ENCODE measurements at places on chromosomes 13 and 19.

GRCh38 chr19:33132021-33132420, at the start of gene WDR88:
TSS of gene WDR88 (plus strand) at chr19:33132114. CDS start at chr19:33132170, 56 bp downstream.
- DNase-seq = no peak

DNA sequence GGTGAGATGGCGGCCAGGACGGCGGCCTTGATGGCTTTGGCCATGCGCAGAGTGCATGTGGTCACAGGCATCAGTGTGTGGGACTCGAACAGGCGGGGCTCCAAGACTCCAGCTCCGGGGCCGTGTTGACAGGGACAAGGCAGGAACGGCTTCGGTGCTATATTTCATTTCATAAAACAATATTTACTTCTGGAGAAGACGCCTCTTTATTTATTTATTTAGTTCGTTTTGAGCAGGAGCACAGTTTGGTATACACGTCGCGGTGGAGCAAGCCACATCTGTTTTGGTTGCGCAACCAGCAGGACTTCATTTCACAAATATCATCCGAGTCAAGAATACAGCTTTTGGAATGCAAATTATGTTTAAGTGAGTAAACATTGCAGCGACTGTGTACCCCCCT, 166.7 kb upstream of the TSHZ3 start:
- no peak for DNase-seq

GRCh38 chr19:48186541-48186991, 16.1 kb downstream of the ZSWIM9 start:
- no peak for DNase-seq

GRCh38 chr19:39969266-39969665, 1.7 kb upstream of the PSMC4 start:
- DNase-seq = no peak

- no peak for DNase-seq
These were observed 330.4 kb upstream of the NBEA start for GRCh38 chr13:34611671-34612070.

- DNase-seq = peak; percentile 92
These were observed 638 bp upstream of the BICRA start for GRCh38 chr19:47608074-47608918.

GRCh38 chr19:51392701-51393100, 2.3 kb upstream of the C19orf84 start:
- no peak for DNase-seq

GRCh38 chr13:74681891-74682290, 547.7 kb upstream of the KLF12 start:
- no peak for DNase-seq

- DNase-seq = no peak
These were observed 190.2 kb downstream of the GPC6 start for GRCh38 chr13:93416736-93417355.

DNA sequence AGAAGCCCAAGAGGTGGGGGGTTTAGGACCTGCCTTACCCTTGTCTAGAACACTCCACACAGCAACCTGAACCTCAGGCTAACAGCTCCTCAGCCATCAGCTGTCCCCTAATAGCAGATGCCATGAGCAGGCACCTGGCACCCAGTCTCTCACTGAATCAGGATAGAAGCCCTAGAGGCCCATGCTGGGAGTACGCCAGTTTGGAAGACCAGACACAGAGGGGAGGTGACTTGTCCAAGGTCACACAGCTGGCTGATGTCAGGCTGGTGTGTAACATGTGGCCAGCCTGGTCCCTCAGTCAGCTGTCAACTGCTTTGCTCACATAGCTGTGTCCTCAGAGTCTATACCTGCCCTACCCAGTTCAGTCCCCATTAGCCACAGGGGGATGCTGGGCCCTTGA, 12.8 kb upstream of the SAMD1 start:
- DNase-seq = no peak

- no peak for DNase-seq
These were observed 42.4 kb upstream of the RFC3 start for GRCh38 chr13:33775339-33776108.

DNA sequence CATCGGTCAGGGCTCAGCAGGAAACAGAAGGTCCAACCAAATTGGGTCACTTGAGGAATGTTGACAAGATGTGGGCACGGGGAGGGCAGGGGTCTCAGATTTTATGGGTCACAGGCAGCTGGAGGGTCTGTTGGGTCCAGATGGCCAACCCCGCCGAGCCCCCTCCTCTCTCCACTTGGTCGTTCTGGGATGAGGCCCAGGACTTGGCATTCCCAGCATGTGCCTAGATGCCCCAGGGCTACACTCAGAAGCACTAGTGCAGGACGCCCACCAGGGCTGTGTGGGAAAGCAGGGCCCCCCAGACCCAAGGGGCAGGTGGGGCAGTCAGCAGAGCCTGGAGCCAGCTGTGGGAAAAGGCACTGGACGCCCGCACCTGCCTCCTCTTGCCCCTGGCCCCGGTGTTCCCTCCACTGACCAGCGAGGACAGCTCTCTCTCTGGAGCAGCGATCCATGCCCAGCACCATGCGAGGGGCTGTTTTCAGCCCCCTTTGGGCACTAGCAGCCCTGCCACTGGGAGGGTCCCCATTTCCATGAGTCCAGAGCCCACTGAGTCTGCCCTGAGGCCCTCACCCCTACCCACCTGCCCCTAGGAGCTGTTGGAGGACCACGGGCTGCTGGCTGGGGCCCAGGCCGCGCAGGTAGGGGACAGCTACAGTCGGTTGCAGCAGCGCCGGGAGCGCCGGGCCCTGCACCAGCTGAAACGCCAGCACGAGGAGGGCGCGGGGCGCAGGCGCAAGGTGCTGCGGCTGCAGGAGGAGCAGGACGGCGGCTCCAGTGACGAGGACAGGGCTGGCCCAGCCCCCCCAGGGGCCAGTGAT, 26.0 kb downstream of the DHX34 start:
- no peak for DNase-seq

DNA sequence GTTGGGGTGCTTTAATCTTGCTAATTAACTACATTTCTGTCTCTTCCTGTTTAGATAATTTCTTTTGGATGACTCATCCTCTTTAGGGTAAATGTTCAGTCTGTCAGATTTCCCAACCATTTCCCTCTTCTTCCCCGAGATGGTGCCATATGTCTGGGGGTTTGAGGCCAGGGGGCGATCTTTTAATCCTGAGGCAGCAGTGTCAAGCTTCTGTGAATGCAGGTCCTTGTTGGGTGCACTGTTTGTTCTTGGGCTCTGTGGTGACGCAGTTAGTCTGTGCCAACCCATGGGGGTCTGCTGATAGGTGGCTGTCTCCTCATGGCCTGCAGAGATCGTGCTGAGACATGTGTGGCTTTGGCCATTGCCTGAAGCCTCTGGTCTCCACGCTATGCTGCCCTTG, 420.4 kb downstream of the NDFIP2 start:
- no peak for DNase-seq

- DNase-seq = no peak
These were observed 31.3 kb upstream of the ZMYM2 start for GRCh38 chr13:19927117-19927748.

- no peak for DNase-seq
These were observed 46.2 kb downstream of the DCT start for GRCh38 chr13:94433055-94433961.

DNA sequence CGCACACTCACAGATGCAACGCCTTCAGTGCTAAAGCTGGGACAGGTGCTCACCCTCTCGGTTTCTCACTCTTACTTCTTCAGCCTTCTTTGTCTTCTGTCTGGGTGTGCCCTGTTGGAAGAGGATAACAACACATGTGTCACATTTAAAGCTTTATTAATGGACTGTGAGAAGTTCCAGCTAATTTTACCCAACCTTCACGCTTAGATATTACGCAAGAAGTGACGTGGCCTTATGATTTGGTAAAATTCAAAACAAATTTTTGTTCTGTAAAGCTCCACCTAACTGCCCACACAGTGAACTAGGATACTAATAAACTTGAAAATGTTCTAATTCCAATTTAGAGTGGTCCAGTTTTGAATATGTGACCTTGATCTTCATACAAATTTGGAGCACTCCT, 66.7 kb upstream of the LRCH1 start:
- no peak for DNase-seq

- DNase-seq = no peak
These were observed 372.7 kb downstream of the ENOX1 start for GRCh38 chr13:43414111-43414510.

DNA sequence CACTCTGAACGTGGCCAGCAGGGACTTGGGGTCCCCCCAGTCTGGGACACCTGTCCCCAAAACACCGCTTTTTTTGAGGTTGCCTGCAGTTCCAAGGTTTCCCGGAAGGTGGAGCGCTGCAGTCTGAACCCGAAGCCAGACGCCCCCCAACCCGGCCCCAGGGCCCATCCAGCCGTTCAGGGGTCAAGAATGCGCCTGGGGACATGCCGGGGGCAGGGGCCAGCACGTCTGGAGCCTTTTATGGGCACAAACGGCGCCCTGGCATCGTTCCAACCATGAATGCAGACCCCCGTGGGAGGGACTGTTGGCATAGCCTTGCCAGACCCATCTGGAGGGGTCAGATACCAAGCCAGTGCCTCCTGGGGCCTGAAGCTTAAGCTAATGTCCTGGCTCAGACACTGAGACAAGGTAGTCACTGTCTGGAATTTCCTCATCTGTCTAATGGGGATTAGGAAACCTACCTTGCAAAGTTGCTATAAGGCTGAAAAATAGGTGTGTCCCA, 6.9 kb downstream of the S1PR5 start:
- no peak for DNase-seq

- no peak for DNase-seq
These were observed 67.8 kb downstream of the SUCLA2 start for GRCh38 chr13:47932950-47933923.

GRCh38 chr19:47436712-47437401, 17.5 kb upstream of the MEIS3 start:
- peak; percentile 80 for DNase-seq

DNA sequence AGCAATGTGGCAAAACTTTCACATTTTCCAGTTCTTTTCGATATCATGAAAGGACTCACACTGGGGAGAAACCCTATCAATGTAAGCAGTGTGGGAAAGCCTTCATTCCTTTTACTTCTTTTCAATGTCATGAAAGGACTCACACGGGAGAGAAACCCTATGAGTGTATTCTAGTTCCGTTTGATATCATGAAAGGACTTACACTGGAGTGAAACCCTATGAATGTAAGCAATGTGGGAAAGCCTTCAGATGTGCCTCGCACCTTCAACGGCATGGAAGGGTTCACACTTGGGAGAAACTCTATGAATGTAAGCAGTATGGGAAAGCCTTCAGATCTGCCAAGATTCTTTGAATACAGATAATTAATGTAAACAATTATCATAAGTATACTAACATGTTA, 14.5 kb upstream of the ZNF763 start:
- no peak for DNase-seq

DNA sequence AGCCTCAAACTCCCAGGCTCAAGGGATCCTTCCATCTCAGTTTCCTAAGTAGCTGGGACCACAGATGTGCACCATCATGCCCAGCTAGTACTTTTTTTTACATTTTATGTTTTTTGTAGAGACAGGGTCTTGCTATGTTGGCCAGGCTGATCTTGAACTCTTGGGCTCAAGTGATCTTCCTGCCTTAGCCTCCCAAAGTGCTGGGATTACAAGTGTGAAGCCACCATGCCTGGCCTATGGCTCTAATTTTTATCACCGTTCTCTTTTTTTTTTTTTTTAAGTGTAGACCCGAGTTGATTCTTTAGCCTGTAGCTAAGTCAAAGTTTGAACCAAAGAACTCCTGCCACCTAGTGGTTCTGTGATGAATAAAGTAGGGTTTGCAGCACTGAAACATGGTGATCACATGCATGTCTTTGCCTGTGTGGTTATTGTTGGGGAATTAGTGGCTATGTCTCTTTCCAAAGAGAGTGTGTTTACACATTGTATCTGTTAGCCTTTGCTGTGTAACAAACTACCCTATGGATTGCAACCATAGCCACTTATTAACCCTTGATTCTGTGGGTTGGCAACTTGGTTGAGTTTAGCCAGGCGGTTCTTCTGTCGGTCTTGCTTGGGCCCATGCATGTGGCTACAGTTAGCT, 11.6 kb downstream of the NFILZ start:
- peak; percentile 5 for DNase-seq

GRCh38 chr19:2610637-2611482, 91.6 kb downstream of the GNG7 start:
- DNase-seq = peak; percentile 79

GRCh38 chr13:42049454-42049813, 986 bp downstream of the DGKH start:
- DNase-seq = peak; percentile 4

DNA sequence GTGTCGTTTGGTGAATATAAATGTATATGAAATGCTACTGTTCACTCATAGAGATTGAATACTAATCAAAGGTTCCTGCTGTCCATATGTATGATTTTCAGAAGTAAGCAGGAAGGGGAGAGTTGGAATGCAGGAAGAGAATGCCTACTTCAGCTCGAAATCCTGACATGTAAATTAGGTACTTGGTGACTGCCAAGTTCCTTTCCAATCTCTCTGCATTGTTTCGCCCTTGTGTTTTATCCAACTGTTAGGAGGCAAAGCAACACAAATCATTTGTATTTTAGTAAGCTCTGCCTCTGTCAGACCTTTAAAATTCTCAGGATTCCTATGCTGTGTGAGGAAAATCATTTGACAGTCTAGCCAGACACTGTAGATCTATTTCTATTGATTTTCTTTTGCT, 9.0 kb downstream of the STARD13 start:
- no peak for DNase-seq

- DNase-seq = no peak
These were observed 146.9 kb downstream of the KDM4B start for GRCh38 chr19:5115771-5116202.

DNA sequence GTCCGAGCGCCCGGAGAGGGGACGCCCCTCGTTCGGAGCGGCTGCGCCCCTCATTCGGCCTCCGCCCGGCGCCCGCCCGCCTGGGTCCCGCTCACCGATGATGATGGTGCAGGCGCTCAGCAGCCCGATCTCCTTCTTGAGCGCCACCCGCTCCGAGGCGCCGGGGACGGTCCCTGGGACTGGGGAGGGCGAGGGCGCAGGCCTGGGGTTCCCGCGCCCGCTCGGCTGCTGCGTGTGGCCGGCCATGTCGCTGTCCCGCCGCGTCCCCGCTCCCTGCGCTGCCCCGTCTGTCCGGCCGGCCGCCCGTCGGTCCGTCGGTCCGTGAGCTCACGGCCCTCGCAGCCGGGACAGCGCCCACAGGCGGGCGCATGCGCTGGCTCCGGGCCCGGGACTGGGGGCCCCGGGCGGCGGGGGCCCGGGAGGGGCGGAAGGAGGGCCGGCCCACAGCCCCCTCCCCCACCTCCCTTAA, at the start of gene SLC7A10:
TSS of gene SLC7A10 (minus strand) at position 393 of the 469 bp plus-strand sequence. CDS start at position 246, 147 bp downstream.
- DNase-seq = no peak

DNA sequence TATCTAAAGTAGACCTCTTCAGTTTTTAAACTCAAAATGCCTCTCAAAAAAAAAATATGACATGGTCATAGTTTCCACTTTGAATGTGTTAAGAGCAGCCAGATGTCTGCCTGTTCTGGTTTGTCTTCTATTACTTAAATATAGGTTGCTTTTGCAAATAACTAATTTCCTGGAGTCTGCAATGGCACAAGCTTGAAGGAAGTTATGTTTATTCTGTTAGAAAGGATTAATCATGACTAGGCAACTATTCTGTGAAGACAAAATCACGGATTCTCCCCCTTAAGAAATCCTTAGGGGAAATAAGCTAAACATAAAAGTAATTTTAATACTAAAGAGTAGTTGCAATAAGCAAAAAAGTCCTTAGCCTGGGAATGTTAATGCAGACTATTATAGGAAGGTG, 26.3 kb downstream of the SKA3 start:
- no peak for DNase-seq

GRCh38 chr19:30911491-30911890, 437.7 kb downstream of the TSHZ3 start:
- no peak for DNase-seq
